ENCODE measurements at places on chromosomes 1 and 21.

GRCh38 chr1:158246650-158247049 lies 7.6 kb upstream of the CD1A start:
- DNase-seq: no peak

DNA sequence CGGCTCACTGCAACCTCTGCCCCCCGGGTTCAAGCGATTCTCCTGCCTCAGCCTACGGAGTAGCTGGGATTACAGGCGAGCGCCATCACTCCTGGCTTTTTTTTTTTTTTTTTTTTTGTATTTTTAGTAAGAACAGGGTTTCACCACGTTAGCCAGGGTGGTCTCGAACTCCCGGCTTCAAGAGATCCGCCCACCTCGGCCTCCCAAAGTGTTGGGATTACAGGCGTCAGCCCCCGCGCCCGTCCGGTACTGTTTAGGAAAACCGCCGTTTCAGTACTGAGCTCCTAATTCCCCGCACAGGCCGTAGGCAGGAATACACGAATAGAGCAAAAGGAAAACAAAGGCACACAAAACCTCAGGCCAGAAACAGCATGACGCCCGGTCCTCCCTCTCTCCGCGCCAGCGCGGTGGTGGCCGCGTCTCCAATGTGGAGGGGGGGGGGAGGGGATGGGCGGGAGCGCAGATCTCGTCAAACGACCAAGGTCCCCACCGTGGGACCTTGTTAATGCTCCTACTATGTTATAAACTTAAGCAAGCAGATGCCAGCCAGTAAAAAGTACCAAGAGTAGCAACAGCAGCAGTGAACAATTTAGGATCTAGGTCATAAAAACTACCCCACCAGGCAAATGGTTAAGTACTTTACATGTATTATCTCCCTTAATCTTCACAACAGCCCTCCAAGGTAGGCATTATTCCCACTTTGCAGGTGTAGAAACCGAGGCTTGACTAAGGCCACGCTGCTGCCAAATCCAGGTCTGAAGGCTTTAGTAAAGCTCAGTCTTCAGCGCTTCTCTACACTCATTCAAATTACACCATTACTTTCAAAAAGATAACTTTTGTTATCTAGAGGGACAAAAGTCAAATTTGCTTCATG lies 648 bp upstream of the ADAR start:
- DNase-seq: peak; percentile 37

- no peak for DNase-seq
Measured at GRCh38 chr1:208737922-208738321, 493.7 kb upstream of the PLXNA2 start.

- DNase-seq: peak; percentile 34
Measured at GRCh38 chr1:109214695-109215623, 1.2 kb downstream of the SARS1 start.

DNA sequence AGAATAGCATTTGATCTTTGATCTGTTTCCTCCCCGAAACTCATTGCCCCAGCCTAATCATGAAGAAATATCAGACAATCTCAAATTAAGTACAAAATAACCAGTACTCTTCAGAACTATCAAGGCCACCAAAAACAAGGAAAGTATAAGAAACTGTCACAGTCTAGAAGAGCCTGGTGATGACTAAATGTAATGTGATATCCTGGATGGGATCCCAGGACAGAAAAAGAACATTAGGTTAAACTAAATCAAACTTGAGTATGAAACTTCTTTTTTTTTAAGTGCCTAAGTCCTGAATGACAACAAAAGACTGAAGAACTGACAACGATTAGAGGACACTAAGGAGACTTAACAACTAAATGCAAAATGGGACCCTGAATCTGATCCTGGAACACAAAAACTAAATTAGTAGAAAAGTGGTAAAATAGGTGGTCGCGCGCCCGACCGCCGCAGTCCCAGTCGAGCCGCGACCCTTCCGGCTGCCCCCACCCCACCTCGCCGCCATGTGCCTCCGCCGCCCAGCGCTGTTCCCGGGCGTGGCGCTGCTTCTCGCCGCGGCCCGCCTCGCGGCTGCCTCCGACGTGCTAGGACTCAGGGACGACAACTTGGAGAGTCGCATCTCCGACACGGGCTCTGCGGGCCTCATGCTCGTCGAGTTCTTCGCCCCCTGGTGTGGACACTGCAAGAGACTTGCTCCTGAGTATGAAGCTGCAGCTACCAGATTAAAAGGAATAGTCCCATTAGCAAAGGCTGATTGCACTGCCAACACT lies 5.5 kb upstream of the PRKAB2 start:
- no peak for DNase-seq

DNA sequence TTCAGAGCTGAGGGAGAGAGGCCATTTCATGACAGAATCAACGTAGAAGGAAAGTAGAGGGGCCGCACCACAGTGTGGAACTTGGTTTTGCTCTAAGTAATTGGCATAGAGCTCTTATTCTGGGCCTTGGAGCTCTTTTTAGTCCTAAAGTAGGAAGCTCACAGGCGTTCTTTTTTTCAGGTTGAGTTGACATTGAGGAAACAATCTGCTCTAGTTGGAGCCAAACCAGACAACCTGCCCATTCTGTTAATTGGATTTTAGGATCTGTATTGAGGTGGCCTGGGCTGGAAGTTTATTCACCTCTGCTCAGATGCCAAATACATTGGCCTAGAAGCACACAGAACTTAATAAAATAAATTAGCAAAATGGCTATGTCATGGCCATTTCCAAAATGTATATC lies 1093.9 kb downstream of the ADGRL2 start:
- DNase-seq: no peak

GRCh38 chr1:95903060-95903459 lies 669.0 kb downstream of the RWDD3 start:
- DNase-seq: no peak

GRCh38 chr1:109923946-109924275 lies 13.3 kb downstream of the CSF1 start:
- no peak for DNase-seq

- DNase-seq: no peak
Measured at GRCh38 chr1:204126956-204127355, 24.9 kb downstream of the ETNK2 start.

DNA sequence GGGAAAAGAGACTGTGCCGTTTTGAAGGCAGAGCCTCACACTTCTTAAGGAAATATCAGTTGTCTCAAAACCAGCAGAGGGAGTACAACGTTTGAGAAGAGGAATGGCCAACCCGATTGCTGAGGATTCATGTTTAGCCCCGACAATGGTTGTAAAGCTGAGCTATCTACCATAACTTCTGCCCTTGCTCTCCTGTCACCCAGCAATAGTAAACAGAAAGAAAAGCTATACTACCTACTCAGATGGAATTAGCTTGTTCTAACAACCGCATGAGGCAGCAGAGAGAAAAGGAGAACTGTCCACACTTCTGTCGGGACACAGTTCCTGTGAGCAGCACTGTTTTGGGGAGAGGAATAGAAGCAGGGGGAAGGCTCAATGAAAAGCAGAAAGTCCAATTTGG lies 91.2 kb downstream of the SLC45A1 start:
- DNase-seq: no peak

DNA sequence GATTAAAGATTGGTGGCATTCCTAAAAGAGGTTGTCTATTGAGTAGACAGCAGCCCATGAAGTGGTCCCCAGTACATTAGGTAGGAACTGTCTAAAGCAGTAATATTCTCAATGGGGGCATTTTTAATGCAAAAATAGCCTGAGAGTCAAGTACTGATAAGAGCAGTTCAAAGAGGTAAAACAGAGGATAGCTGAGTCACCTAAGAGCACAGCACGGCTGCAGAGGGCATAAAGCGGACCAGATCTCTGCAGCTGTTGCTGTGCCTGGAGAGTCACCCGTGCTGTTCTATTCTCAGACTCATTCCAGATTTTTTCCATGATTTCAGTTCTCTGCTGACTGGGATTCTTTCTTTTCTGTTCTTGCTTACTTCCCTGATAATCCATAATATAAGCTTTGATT lies 313.2 kb downstream of the OLFM3 start:
- DNase-seq: no peak

GRCh38 chr1:176068901-176069300 lies 138.2 kb downstream of the COP1 start:
- no peak for DNase-seq

DNA sequence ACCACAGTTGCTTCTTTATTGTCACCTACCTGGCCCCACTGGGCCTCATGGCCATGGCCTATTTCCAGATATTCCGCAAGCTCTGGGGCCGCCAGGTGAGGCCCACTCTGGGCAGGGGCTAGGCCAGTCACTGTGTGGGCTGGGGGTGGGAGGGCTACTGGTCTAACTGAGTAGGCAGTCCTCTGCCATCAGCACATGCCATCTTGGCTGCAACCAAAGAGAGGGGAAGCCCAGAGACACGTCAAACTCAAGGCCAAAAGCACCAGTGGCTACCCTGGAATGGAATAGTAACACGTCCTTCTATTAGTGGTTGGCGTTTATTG lies 4.0 kb downstream of the HCRTR1 start:
- no peak for DNase-seq

DNA sequence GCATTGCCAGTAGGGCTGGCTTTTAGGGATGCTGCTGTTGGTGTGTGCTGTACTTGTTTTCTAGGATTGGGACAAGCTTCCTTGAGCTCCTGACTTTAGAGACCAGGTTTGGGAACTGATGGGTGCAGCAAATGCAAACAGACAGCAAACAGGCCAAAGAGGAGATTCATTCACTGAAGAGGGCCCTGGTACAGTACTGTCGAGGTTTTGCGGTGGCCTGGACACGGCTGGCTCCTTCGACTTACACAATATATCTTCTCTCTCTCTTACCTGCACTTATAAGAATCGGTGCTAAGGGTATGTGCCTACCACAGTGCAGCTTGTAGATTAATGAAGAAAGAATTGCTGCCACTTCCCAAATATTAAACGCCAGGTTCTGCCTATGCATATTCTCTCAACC lies 44.6 kb downstream of the ATP1A1 start:
- DNase-seq: no peak

- no peak for DNase-seq
Measured at GRCh38 chr1:21864730-21865129, 52.7 kb downstream of the LDLRAD2 start.

- DNase-seq: no peak
Measured at GRCh38 chr21:39110431-39110830, 72.8 kb downstream of the PSMG1 start.

DNA sequence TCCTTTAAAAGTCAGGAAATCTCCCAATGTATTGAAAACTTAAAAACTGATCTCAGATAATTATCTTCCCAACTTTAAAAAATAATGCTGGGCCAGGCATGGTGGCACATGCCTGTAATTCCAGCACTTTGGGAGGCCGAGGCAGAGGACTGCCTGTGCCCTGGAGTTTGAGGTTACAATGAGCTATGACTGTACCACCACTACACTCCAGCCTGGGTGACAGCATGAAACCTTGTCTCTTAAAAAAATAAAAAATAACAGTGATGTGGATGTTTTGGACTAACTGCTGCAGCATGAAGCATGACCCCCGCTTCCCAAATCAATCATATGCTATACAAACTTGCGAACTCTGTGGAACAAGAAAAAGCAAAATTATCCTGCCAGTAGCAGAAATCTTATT lies 186.3 kb downstream of the RERE start:
- DNase-seq: no peak

DNA sequence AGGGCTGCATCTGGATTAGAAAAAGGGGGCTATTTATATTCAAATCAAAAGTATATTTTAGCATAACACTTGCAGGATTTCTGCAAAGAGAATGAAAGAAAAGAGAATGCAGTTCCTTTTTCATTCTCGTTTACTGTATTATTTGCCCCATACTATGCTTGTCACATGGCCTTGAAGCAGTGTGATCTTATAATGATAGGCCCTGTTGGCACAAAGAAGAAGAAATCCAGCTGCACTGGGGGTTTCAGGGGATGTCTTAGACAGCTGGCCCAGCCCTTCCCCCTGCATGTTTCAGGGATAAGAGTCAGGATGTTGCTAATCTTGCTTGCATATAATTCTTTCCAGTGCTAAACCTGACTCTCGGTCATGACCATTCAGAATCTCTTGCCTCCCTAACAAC lies 369.5 kb downstream of the SEC16B start:
- DNase-seq: no peak

DNA sequence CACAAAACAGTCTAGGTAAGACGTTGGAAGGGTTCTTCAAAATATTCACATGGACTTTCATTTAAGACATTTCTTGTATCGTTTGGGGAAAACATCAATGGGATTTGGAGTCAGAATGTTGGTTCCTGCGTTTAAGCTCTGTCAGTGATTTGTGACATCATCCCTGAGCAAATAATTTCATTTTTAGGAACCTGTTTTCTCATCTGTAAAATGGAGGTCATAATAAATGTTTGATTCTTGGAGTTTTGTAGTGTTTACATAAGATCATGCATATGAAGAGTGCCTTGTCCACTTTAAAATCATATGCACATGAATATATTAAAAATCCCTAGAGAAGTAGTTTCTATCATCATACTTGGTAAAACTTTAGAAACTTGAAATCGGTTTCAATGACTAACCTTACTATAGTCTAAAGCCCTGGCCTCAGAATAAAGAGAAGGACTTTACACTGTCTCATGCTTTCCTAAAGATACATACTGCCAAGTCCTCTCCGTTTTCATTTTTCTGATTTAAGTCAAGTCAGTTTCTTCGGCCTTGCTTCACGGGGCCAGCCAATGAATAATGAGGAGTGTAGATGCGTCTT lies 178.4 kb downstream of the ADSS2 start:
- DNase-seq: no peak

DNA sequence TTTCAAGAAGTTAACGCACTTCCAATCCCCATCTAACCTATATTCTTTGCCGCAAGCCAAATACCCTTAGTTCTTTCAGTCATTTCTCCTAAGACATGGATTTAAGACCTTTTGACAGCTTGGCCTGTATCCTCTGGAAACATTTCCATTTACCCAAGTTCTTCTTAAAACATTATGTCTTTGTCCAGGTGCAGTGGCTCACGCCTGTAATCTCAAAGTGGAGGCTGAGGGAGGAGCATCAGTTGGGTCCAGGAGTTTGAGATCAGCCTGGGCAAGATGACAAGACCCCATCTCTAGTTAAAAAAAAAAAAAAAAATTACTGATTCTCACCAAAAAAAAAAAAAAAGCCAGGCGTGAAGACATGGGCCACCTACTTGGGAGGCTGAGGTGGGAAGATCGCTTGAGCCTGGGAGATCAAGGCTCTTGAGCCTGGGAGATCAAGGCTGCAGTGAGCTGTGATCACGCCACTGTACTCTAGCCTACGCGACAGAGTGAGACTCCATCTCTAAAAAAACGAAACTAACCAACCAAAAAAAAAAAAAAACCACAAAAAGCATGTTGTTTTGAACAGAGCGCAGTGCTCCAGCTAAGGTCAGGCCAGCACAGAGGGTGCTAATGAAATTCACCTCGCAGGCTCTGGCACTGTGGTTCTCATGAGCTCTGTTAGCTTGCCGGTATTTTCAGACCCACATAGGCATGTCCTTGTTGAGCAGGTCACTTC lies 36.0 kb downstream of the NUAK2 start:
- DNase-seq: peak; percentile 54
